ENCODE measurements at places on chromosomes 1 and 21.
A peak's percentile ranks its signal among the peaks of the same experiment; 100 is the strongest.

DNA sequence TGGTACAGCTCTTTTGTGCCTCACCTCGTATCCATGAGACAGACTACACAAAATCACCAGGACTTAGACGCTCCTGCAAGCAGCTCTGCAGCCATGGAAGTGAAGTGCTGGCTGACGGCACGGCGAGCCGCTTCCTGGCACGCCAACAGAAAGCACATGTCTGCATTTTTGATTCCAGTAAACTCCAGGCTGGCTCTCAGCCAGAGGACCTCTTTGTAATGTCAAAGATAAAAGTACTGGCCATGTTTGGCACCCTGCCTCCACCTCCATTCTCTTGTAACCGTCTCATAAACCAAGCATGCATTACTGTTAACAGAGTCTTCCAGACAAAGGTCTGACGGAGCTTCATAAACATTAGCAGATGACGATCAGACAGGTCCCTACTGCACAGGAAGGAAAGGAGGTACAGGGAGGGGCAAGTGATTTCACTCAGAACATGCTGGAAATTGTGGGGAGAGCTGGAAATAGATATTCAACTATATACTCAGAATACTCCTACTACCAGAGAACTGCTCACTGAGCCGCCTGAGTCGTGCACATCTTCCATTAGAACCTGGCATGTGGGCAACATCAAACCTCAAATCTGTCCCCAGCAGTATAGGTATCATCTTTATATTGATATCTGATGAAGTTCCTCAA lies 632.0 kb downstream of the SMYD3 start:
- DNase-seq = peak; percentile 96

GRCh38 chr21:26597981-26598380 lies 24.9 kb upstream of the CYYR1 start:
- DNase-seq = no peak

DNA sequence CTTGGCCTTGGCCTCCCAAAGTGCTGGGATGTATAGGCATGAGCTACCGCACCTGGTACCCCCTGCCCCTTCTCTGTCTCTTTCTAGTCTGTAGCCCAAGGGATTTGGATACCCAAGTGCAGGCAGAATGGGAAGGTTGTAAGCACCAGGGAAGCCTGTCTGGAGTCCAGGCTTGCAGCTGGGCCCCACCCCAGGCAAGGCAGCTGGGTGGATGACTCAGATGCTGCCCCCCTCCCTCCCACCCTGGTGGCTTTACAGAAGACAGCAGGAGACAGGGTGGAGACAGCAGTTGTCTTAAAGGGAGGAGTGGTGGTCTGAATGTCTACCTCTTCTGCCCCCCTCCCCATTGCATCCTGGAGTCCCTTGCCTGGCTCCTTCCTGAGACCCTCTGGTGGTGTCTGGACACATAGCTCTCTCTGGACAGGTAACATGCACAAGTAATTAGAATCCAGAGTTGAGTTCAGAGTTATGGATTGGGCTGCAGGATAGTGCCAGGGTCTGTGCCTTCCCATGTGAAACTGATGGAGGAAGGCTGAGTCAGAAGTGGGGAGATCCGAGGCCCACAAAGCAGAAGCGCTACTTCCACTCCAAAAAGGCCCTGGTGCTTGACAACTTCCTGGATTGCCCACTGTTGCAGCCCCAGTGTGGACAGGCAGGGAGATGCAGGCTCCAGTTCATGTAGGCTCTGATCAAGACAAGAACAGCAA lies 5.1 kb downstream of the LMNA start:
- no peak for DNase-seq

GRCh38 chr1:11407301-11407994 lies 71.5 kb upstream of the DISP3 start:
- DNase-seq = peak; percentile 58

GRCh38 chr1:192133350-192133926 lies 24.8 kb upstream of the RGS18 start:
- no peak for DNase-seq

GRCh38 chr1:54547601-54548388 lies at the start of gene ACOT11:
Gene ACOT11 (plus strand): TSS chr1:54548228. CDS start chr1:54548310, 82 bp downstream.
- DNase-seq = peak; percentile 96

- peak; percentile 49 for DNase-seq
Measured at GRCh38 chr1:147892731-147893214, 9.8 kb upstream of the GJA8 start.

- no peak for DNase-seq
Measured at GRCh38 chr1:18419113-18419844, 61.5 kb upstream of the KLHDC7A start.

DNA sequence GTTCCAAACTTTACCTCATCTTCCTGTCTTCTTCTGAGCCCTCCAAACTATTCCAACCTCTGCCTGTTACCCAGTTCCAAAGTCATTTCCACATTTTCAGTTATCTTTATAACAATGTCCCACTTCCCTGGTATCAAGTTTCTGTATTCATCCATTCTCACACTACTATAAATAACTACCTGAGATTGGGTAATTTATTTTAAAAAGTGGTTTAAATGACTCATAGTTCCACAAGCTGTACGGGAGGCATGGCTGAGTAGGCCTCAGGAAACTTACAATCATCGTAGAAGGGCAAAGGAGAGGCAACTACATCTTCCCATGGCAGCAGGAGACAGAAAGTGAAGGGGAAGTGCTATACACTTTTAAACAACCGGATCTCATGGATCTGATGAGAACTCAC lies 428.5 kb upstream of the RGS18 start:
- no peak for DNase-seq

GRCh38 chr1:44283524-44284173 lies 70.4 kb downstream of the DMAP1 start:
- peak; percentile 59 for DNase-seq

DNA sequence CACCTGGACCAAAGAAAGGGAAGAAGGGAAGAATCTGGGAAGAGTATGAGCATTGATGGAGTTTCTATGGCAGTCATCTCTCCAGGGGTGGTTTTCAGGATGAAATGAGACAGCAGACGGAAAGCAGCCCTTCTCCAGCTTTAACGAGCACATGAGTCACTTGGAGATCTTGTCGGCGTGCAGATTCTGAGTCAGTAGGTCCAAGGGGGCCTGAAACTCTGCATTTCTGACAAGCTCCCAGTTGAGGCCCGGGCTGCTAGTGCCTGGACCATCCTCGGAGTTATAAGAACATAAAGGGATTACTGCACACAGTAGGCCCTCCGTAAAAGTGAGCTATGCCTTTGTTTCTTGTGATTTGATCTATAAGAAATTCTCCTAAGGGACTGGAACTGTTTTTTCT lies 17.6 kb downstream of the HSPG2 start:
- no peak for DNase-seq

- DNase-seq = no peak
Measured at GRCh38 chr1:55376897-55377296, 161.7 kb upstream of the USP24 start.

GRCh38 chr1:43582162-43582566 lies 51.5 kb downstream of the PTPRF start:
- DNase-seq = peak; percentile 96

DNA sequence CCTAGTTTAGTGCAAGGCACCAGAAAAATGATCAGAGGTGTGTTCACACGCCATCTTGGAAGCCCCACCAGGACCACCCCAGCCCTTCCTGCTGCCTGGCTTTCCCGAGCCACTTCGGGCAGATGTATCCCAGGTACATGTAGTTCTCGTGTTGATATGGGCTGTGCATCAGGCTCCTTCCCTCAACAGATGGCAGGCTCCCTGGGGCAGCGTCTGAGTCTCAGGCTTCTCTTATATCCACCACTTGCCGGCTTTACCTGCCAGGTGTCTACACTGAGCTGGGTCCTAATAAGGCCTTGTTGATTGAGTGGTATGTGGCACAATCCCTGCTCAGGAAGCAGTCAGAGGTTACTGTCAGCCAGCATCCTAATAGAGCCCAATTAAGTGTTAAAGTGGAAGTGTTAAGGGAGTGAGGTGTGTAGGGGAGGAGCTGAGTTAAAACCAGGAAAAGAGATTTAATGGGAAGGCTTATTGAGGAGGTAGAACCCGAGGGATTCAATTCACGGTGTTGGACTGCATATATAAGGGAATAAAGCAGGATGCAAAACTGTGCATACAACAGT lies 8.5 kb downstream of the GPA33 start:
- no peak for DNase-seq

GRCh38 chr1:202068596-202068995 lies 54.1 kb upstream of the GPR37L1 start:
- no peak for DNase-seq

GRCh38 chr1:1908506-1908791 lies 6.6 kb upstream of the CALML6 start:
- DNase-seq = no peak

GRCh38 chr1:66761221-66761620 lies 9.0 kb downstream of the DYNLT5 start:
- no peak for DNase-seq

DNA sequence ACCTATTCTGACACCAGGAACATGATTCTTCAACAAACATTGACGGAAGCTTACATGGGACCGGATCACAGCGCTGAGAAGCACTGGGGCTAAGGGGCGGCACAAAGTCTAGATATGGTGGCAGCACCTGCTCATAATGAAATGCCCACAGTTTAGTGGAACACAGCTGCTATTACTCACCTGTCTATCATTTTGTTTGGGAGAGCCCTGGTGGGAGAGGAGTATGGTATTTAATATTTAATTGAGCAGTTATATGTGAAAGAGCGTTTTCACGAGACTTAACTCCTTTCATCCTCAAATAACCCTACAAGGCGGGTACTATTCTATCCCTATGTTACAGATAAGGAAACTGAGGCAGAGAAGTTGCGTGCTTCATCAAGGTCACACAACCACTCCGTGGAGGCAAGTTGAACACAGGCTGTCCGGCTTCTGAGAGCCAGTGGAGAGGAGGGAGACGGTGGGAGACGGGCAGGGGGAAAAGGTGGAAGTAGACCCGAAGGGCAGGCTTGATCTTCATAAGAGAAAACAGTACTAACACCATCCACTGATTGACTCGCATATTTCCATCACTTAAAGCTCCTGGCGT lies 790 bp upstream of the TSNAX start:
- no peak for DNase-seq

- no peak for DNase-seq
Measured at GRCh38 chr1:29490204-29490934, 254.0 kb downstream of the PTPRU start.

DNA sequence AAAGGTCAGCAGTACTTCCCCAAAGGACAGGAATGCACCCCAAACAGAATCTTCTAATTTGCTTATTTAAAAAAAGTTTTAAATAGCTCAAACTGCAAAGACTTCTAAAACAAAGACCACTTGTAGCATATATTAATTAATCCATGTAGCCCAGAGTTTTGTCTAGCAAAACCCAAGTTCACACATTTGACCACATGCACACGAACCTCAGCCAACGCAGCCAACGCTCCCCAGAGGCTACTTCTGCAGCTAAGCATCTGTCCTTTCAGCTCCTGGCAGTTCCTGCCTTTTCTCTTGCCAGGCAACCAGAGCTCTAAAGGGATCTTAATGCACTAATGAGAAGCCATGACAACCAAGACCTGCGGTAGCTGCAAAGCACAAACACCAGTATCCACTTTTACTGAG lies 89.6 kb downstream of the RERE start:
- peak; percentile 92 for DNase-seq

Data from DMS79 treated with DMSO at 0.1 percent for 48 hours (cell line).